ENCODE measurements at places on chromosomes 7 and 10.

DNA sequence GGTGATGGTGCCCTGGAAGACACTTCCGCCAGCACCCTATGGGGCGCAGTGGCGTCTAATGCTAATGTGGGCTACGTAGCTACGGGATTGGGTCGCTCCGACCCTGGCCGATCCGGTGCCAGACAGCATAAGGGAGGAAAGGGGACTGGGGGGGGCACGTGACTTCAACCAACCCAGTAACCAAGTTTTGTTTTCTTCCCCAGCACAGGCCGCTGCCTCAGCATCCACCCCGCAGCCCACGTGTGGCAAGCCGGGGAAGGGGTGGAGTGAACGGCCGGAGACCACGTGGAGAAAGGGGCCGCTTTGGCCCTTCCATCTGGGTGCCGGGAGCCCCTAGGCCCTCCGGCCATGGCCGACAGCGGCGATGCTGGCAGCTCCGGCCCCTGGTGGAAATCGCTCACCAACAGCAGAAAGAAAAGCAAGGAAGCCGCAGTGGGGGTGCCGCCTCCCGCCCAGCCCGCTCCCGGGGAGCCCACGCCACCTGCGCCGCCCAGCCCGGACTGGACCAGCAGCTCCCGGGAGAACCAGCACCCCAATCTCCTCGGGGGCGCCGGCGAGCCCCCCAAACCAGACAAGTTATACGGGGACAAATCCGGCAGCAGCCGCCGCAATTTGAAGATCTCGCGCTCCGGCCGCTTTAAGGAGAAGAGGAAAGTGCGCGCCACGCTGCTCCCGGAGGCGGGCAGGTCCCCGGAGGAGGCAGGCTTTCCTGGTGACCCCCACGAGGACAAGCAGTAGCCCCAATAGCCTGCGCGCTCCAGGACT lies 2.5 kb downstream of the PRR15 start:
- DNase-seq, result no peak

- DNase-seq, result no peak
These were observed 871 bp downstream of the SPOCK2 start for GRCh38 chr10:72087392-72087968.

DNA sequence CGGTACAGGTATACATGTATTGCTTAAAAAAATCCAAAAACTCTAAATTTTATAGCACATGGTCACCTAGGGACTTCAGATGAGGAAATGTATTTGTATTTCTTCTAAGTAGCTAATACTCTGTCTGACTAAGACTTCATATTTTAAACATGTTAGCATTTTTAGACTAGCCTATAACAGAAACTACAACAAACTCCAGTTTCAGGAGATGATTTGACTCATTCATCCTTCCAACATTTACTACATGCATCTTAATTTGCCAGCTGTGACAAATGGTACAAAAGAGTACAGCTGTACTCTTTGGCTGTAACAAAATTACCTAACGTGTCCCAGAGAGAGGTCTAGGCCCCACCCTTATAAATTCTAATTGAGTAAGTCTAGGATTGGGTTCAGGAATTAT lies 22.2 kb downstream of the TMEM209 start:
- no peak for DNase-seq

DNA sequence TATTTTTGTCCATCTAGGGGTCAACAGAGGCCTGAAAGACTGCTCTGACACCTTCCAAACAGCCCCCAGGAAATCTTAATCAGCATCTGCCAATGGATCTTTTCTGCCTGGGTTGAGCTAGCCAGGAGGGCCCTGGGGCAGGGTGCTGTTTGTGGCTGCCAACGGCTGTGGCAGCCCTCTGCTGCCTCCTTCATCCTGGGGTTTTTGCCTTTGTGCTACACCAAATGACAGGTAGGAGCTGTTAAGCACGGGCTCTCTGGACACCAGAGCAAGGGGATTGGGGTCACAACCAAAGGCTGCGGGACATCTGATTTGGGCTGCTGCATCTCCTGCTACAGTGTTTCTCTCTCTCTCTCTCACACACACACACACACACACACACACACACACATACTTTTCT lies 2.0 kb upstream of the KIAA1217 start:
- no peak for DNase-seq

- DNase-seq, result no peak
These were observed 108.8 kb upstream of the FEZF1 start for GRCh38 chr7:122413339-122413738.

DNA sequence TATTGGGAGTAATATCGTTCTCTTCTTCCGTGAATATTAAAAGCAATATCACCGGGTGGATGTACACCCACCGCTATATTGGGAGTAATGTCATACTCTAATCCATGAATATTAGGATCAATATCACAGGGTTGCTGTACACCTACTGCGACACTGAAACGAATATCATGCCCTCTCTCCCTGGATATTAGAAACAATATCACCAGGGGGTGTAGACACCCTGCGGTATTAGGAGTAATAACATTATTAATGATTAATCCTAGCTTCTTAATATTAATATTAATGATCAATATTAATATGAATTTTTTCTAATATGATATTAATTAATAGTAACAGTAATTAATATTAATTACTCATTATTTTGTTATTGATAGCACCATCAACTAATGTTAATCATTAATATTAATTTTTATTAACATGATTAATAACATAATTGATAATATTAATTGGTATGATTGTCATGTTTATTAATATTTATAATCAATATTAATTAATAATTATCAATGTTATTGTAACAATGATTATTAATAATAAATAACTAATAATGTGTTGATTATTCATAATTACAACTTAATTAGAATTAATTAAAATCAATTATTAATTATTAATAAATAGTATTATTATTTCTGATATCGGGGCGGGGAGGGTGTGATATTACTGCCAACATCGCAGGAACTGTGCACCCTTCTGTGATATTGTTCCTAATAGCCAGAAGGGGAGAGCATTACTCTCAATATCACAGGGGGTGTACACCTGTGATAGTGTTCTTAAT lies 121.3 kb upstream of the C1GALT1 start:
- DNase-seq, result no peak

DNA sequence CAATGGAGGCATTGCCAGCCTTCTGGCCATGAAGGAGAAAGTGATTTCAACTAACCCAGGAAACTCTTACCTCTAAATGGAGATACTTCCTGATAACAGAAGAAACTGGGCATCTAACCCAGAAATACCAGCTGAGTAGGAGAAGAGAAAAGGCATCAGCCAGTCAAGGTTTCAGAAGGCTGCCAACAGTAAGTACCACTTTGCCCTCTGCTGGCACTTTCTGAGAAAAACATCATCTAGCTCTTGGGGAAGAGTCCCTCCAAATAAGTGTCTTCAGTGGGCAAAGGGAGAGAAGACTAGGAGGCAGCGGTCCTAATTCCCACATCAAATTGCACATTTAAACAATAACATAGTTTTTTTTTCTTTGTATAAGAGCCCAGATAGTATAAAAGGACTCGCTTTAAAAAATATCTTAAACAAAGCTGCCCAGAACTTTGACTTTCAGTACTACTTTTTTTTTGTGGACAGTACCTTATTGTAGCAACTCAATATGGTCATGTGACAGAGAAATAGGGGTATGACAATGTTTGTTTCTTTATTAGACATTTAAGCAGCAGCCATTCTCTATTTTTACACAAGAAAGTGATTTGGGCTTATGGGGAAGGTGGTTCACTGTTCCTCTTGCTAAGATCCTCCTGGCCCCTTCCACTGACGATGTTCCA lies 157.3 kb downstream of the CTTNBP2 start:
- DNase-seq, result no peak

DNA sequence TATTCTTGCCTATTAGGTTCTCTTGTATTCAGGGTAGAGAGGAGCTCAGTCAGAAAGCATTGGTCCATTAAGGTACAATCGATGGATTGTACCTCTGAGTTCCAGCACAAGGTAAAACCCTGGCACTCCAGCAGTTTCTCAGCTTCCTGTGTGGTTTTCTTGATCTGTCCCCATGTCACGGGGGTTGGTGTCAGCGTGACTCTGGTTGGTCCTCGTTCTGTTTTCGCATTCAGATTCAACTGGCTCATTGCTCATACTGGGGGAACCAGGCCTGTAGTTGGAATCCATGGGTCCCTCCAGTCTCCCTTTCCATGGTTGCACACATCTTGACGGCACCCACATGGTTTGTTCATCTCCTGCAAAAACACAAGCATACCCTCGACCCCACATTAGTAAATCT lies 32.7 kb upstream of the RASGEF1A start:
- no peak for DNase-seq

DNA sequence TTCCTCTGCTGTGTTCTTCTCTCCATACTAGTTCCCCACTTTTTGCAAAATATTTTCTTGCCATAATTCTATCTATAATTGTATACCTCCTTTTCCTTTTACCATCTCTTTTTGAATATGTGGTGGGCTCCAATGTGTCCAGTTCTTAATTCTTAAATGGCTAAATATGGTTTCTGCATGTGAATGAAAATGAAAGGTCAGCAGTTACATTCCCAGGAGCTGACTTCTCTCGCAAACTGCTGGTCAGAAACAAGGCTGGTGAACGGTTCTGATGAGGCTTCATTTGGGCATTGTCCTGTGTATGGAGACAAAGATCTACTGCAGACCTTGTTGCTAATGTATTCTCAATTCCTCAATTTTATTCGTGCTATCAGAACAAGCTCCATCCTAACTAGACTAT lies 309.2 kb downstream of the SNX13 start:
- DNase-seq, result no peak

GRCh38 chr10:30472414-30473155 lies 38.6 kb downstream of the MAP3K8 start:
- DNase-seq, result no peak

GRCh38 chr10:55897490-55897921 lies 463.6 kb downstream of the ZWINT start:
- DNase-seq, result no peak

- no peak for DNase-seq
These were observed 25.7 kb upstream of the FAM180A start for GRCh38 chr7:135774284-135774683.

GRCh38 chr7:15123901-15124300 lies 221.3 kb upstream of the DGKB start:
- no peak for DNase-seq

GRCh38 chr10:121559326-121560026 lies 38.8 kb downstream of the FGFR2 start:
- no peak for DNase-seq

- DNase-seq, result no peak
These were observed 18.7 kb downstream of the AMZ1 start for GRCh38 chr7:2706685-2707126.

GRCh38 chr7:29033584-29033983 lies 75.5 kb upstream of the TRIL start:
- no peak for DNase-seq

- DNase-seq, result no peak
These were observed 44.9 kb downstream of the FIGNL1 start for GRCh38 chr7:50405221-50405620.

- no peak for DNase-seq
These were observed 160.6 kb downstream of the ST7 start for GRCh38 chr7:117113871-117114270.

DNA sequence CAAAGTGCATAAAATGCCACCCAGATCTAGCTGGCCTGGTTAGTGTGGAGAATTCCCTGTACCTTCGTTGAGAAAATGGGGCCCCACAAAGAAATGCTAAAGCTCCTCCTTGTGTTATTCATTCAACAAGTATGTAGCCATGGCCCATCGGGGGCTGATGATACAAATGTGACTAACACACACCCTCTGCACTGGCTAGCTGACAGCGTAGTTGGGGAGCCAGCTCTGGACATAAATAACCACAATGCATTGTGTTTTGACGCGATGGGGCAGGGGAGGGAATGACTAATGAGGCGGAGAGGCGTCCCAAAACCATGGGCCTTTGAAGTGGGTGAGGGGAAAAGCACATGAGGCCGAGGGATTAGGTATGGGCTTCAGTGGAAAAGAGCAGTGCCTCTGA lies 28.2 kb upstream of the ASL start:
- no peak for DNase-seq

DNA sequence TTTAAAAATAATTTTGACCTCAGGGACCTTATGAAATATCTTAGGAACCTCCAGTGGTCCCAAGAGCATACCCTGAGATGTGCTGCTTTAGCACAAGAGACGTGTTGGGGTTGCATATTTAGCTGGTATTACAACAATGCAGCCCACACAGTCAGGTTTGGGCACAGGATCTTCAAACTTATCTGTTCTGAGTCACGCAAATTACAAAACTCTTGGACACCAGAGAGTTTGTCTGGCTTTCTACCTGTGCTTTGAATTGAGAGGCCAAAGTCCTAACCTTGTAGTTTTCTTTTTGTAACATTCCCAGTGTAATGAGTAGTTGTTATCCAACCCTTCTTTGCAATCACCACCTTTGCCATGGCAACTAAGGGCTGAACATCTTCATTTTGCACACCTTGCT lies 163.5 kb upstream of the PCLO start:
- no peak for DNase-seq

GRCh38 chr7:40799-41750 lies 151.3 kb upstream of the FAM20C start:
- DNase-seq, result no peak

- DNase-seq, result no peak
These were observed 23.0 kb upstream of the GRID1 start for GRCh38 chr10:86389441-86390193.

- DNase-seq, result no peak
These were observed 10.1 kb upstream of the OPN4 start for GRCh38 chr10:86644152-86644793.

GRCh38 chr10:47169581-47169980 lies 130.4 kb upstream of the GDF10 start:
- DNase-seq, result no peak

DNA sequence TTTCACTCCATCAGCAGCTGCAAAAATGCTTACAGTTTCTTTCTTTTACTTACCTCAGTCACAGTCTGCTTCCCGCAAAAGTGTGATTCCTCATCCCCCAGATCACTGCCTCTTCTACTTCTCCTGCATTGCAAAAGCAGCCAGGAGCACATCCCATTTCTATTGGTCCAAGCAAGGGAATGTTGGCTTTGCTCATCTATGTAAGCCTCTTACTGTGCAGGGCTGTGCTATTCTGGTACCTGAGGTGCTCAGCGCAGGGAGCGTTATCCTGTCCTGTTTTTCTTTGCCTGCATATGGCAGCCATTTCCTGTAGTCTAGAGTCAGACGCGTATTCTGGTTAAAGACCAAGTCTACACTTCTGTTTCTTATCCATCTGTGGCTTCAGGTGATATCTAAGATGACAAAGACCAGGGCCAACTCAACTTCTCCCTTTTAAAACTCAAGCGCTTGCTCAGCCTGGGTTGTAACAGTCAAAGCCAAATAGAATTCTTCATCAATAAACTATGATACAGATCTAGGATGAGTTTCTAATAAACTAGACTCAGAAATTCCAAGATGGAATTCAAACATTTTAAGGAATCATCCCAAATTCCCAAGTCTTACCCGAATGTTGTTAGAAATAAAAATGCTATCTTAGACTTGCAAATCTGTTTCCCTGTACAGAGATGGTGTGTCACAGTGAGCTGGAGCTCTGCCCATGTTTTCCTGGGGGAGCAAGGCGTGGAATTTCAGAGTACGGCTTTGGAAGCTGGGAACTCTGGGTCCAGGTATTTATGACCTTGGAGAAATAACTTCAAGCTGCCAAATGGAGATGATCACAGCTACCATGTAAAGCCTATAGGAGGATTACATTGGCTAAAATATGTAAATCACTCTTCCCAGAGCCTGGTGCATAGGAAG lies 6.1 kb upstream of the RBM17 start:
- DNase-seq, result no peak

- no peak for DNase-seq
These were observed 86.6 kb downstream of the AHCYL2 start for GRCh38 chr7:129311429-129311828.

- no peak for DNase-seq
These were observed at the start of gene FAM170B for GRCh38 chr10:49133706-49134248. TSS of gene FAM170B (minus strand) at chr10:49134021. CDS start at chr10:49133918, 103 bp downstream.

- DNase-seq, result no peak
These were observed 350.0 kb upstream of the AKR1E2 start for GRCh38 chr10:4475827-4476490.

Measured in cerebellar nuclear complex (tissue), 1 donor.